ENCODE measurements at places on chromosomes 1 and 21.

GRCh38 chr1:167339405-167339804 is 118.7 kb downstream of the POU2F1 start:
- no peak for DNase-seq

DNA sequence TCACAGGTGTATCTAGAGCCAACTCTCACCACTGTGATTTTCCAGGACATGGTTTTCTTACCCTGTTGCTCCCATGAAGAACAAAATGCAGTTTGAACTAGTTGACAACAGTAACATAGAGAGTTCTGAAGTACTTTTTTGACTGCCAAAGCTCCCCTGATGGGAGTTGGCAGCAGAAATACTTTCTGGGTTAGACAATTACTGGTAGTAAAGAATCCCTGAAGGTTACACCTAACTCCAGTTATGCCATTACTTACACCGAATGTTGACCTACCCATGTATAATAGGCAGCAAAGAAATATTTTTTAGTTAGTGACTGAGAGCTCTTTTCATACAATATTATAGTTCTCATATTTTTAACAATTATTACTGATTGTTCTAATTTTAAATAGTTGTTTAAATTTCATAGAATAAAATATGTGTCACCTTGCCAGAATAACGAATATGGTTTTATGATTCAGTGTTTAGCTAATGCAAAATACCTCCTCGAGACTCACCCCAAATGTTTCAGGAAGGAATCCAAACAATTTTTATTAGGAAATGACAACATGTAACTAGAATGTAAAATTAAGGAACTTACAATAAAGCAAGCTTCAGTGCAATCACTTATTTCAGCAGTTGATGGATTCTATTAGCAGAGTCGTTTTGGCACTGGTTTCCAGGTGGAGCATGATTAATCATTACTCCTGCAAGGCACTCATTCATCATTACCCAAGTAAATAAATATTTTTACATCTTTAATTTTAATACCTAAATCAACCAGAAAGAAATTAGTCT is 237.6 kb downstream of the MRPL39 start:
- no peak for DNase-seq

DNA sequence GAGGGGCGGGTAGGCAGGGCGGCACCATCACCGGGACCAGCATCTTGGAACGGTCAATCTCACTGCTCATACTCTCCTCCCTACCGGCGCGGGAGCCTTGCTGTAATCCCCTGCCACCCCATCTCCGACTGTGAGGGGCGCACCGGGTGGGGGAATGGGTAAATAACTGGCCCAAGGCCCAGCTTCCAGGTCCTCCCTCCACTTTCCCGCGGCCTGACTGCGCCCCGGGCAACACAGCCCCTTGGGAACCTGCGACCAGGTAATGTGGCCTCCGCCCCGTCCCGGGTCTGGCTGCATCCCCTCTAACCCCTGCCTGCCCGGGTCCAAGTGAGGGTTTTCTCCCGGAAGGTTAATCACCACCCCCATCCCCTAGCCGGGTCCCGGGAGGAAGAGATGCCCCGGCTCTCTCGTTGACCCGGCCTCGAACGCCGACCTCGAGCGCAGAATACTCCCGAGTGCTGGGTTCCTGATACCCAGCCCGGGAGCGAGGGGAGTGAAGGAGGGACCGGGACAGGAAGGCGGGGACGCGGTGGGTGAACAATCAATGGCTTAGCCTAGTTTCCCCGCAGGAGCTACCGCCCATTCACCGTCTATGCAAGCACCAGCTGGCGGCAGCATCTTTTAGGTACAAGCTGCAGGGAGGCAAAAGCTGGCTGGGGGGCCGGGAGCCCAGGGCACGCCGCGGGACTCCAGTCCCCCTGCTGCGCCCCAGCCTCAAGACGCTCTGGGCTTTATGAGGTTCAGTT is 5.9 kb upstream of the LHX9 start:
- DNase-seq = no peak

GRCh38 chr1:16727190-16728111 is 12.9 kb upstream of the RNU1-4 start:
- no peak for DNase-seq

- no peak for DNase-seq
Measured at GRCh38 chr1:187264995-187265602, 436.4 kb downstream of the PLA2G4A start.

Data from activated naive CD8-positive, alpha-beta T cell treated with anti-CD3 and anti-CD28 coated beads, Interleukin-2, amount 50 U/mL, for 16 hours (primary cell).